ENCODE measurements at places on chromosomes 11 and 22.

DNA sequence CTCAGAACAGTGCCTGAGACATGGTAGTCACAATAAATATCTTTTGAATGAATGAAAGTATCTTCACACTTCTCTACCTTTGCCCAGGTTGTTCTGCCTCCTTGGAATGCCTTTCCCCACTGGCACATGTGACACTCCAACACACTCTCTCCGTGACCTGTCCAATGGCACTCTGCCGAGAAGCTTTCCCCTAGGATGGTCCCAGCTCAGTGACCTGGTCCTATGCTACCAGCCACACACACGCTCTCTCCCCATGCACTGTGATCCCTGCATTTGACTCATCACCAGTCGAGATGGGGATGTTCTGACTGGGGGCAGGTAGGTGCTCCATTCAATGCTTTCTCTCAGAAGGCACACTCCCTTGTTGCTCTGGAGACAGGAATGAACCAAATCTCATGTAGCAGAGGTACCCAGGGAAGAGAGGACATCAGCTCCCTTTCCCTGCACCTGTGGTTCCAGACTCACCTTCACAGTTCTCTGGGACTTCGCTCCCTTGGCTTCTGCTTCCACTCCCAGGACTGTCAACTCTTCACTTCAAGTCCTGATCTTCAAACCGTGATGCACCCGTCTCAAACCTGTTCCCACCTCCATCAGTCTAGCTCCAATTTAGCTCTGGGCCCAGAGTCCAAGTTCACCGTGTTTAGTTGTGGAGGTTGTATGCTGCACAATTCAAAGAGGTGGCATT lies 30.7 kb upstream of the LMO1 start:
- no peak overlapping the region for H3K27ac ChIP-seq
- no peaks in the 10 kb centered on the region for H3K4me1 ChIP-seq
- H3K36me3 ChIP-seq: no peaks in the 10 kb centered on the region
- H3K4me3 ChIP-seq: no peak overlapping the region

DNA sequence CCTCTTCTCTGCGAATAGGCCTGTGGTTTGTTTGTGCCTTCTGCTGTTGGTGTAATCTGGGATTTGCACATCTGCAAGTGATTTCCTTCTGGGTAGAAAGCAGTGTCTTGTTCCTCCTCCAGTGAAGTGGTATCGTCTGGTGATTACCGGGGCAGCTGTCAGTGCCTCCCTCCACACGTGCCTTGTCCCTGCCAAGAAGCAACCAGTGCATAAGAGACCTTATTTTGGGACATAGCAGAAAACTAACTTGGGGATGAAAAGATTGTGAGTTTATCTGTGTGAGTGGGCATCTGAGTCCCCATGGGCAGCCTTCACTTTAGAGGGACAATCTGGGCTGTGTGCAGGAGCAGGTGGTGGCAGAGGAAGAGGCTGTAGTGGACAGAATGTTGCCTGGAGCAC lies 71.5 kb upstream of the SORL1-AS1 start:
- H3K36me3 ChIP-seq: peaks cover 82% of the 10 kb centered on the region
- H3K4me3 ChIP-seq: no peak overlapping the region
- H3K27ac ChIP-seq: no peak overlapping the region
- no peak for DNase-seq
- H3K4me1 ChIP-seq: peaks cover 29% of the 10 kb centered on the region
- H3K27me3 ChIP-seq: no peaks in the 10 kb centered on the region

- no peaks in the 10 kb centered on the region for H3K36me3 ChIP-seq
- H3K4me3 ChIP-seq: no peak overlapping the region
- no peaks in the 10 kb centered on the region for H3K27me3 ChIP-seq
- H3K27ac ChIP-seq: no peak overlapping the region
- peaks cover 4% of the 10 kb centered on the region for H3K4me1 ChIP-seq
- no peak for DNase-seq
Observed at GRCh38 chr22:49994361-49995040, 18.1 kb downstream of the IL17REL start.

GRCh38 chr11:2577031-2577990 lies 122.5 kb downstream of the KCNQ1OT1 start:
- H3K27ac ChIP-seq: no peak overlapping the region
- H3K4me1 ChIP-seq: no peaks in the 10 kb centered on the region
- H3K27me3 ChIP-seq: no peaks in the 10 kb centered on the region
- DNase-seq: no peak
- H3K4me3 ChIP-seq: no peak overlapping the region
